ENCODE measurements at places on chromosomes 6 and 20.

DNA sequence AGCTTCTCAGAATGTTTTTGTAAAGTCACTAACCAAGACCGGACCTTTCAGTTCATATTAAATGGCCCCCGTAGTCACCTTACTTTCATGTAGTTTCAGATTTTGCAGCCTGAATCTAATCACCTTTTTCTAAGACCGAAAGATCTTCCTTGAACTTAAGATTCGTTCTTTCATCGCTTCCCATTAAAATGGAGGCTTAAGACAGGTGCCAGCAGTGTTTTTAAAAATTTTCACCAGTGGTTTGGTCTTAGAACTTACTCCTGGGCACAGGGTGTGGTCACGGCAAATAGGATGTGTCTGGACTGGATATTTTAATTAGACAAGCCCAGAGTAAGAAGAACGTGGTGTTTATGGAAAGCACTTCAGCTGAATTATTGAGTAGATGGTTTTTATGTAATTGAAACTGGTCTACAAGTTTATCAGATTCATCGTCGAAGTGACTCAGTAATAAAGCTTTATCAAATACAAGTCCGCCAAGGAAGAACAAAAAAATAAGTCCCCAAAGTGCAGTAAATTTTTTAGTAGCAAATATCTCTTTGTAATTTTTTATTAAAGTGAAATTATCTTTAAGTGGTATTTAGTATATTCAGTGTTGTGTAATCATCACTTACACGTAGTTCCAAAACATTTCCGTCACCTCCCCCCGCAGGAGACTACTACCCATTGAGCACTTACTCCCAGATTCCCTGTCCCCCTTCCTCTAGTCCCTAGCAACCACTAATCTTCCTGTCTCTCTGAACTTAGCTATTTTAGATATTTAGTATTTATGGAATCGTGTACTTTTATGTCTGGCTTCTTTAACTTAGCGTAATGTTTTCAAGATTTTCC is 868 bp downstream of the SRSF3 start:
- H3K36me3 ChIP-seq, result peaks cover 7% of the 10 kb centered on the region
- DNase-seq, result peak; percentile 43
- no peaks in the 10 kb centered on the region for H3K27me3 ChIP-seq
- peaks cover 46% of the 10 kb centered on the region for H3K4me1 ChIP-seq

DNA sequence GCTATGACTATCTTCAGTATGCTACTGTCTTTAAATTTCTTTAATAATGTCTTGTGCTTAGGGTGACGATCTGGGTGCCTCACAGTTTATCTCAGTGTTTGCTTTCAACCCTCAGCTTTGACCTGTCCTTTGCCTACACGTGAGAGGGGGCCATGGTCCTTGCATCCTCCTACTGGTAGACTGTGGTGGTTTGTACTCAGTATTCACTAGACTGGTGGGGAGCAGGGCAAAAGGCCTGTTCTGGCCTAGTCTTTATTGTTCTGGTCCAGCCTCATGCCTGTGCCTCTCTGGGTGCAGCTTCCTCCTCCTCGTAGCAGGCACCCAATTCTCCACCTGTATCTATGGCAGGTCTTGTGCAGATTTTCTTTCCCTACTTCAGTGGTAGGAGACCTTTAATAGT is 354.9 kb downstream of the CD109 start:
- H3K4me3 ChIP-seq, result no peak overlapping the region
- no peaks in the 10 kb centered on the region for H3K27me3 ChIP-seq
- H3K4me1 ChIP-seq, result no peaks in the 10 kb centered on the region
- no peak overlapping the region for H3K27ac ChIP-seq
- H3K36me3 ChIP-seq, result no peaks in the 10 kb centered on the region

- H3K4me3 ChIP-seq, result no peak overlapping the region
- H3K36me3 ChIP-seq, result no peaks in the 10 kb centered on the region
- H3K27ac ChIP-seq, result no peak overlapping the region
- no peaks in the 10 kb centered on the region for H3K27me3 ChIP-seq
- H3K4me1 ChIP-seq, result peaks cover 4% of the 10 kb centered on the region
These were observed 293.9 kb downstream of the QKI start for GRCh38 chr6:163708466-163708865.

- DNase-seq, result no peak
- no peak overlapping the region for H3K27ac ChIP-seq
- H3K4me1 ChIP-seq, result no peaks in the 10 kb centered on the region
These were observed 60.5 kb upstream of the BHLHE23 start for GRCh38 chr20:63067266-63067635.

DNA sequence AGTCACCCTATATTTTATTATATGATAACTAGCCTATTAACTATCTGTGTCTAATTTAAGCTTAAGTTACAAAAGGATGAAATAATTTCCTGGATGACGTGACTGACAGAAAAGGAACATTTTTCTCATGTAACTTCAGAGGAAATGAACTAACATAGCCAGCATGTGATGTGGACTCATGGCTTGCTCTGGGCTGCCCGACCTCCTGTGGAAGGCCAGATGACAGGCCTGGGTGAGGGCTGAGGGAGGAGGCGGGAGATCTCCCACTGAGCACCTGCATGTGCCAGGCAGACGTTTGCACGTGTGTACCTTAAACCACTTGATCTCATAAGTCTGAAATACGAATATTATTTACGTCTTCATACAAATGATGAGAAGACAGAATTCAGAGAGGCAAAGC is 321.1 kb downstream of the SYNE1 start:
- H3K27ac ChIP-seq, result no peak overlapping the region
- DNase-seq, result no peak
- H3K27me3 ChIP-seq, result no peaks in the 10 kb centered on the region
- H3K4me1 ChIP-seq, result no peaks in the 10 kb centered on the region
- H3K36me3 ChIP-seq, result peaks cover 26% of the 10 kb centered on the region

DNA sequence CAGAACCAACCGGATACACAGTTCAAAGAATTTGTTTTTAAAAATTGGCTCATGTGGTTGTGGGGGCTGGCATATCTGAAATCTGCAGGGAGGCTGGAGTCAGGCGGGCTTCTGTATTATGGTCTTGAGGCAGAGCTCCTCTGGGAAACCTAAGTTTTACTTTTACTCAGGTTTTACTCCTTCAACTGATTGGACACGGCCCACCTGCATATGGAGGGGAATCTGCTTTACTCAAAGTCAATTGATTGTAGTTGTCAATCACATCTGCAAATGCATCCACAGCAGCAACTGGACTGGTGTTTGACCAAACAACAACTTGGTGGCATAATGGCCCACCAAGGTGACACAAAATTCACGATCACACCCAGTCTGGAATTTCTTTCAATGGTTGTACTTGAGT is 103.4 kb downstream of the ERMARD start:
- H3K4me1 ChIP-seq, result no peaks in the 10 kb centered on the region
- DNase-seq, result no peak
- no peak overlapping the region for H3K4me3 ChIP-seq
- H3K27ac ChIP-seq, result no peak overlapping the region
- no peaks in the 10 kb centered on the region for H3K36me3 ChIP-seq
- no peaks in the 10 kb centered on the region for H3K27me3 ChIP-seq

- no peak for DNase-seq
- no peak overlapping the region for H3K4me3 ChIP-seq
- peak overlapping the region; percentile 60 for H3K27ac ChIP-seq
- H3K4me1 ChIP-seq, result no peaks in the 10 kb centered on the region
- no peaks in the 10 kb centered on the region for H3K27me3 ChIP-seq
These were observed 49.4 kb upstream of the FNDC1 start for GRCh38 chr6:159119791-159120190.

DNA sequence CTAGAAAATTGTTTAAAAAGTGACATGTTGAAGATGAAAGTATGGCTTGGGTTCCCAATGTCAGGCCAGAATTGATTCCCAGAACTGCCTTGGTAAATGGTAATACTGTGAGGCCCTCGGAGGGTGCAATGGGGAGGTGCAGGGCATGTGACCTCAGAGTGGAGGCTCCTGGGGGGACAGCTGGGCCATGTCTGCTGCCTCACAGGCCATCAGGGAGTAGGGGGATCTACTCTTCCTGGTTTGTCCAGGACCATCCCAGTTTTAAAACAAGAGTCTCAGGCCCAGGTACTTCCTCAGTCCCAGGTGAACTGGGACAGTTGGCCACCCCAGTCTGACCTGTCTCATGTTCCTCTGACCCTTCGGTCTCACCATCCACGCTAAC is 55.3 kb upstream of the SNX9 start:
- no peaks in the 10 kb centered on the region for H3K27me3 ChIP-seq
- H3K4me3 ChIP-seq, result no peak overlapping the region
- DNase-seq, result no peak
- no peaks in the 10 kb centered on the region for H3K36me3 ChIP-seq
- peaks cover 22% of the 10 kb centered on the region for H3K4me1 ChIP-seq

- H3K27me3 ChIP-seq, result no peaks in the 10 kb centered on the region
- H3K4me3 ChIP-seq, result no peak overlapping the region
- H3K27ac ChIP-seq, result no peak overlapping the region
- peaks cover 18% of the 10 kb centered on the region for H3K4me1 ChIP-seq
- no peak for DNase-seq
These were observed 3.7 kb upstream of the SH3BGRL2 start for GRCh38 chr6:79627422-79627821.

GRCh38 chr6:169778646-169779045 is 27.2 kb downstream of the ERMARD start:
- DNase-seq, result no peak
- H3K4me1 ChIP-seq, result no peaks in the 10 kb centered on the region
- H3K36me3 ChIP-seq, result no peaks in the 10 kb centered on the region
- H3K27me3 ChIP-seq, result no peaks in the 10 kb centered on the region
- H3K27ac ChIP-seq, result no peak overlapping the region

DNA sequence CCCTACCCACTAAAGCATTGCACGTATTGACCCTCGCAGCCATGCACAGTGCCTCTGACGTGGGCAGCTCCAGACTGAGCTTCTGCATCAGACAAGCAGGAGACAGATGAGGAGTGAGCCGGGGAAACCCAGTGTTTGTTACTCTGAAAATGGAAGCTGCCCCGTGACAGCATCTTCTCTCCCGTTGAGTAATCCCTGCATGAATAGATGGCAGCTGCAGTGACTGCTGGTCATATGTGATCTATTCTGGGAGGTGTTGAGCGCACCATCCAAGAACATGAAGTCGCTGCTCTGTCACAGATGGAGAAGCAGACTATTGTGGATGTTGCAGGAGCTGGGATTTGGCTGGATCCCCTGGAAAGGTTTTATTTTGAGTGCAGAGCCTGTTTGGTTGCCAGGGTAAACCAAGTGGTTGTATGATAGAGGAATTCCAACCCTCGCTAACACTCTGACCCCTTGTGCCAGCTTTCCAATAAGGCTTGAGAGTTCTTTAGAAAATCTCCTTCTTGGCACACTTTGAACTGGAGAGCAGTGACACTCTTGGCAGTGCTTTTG is 242.2 kb downstream of the NRN1 start:
- no peaks in the 10 kb centered on the region for H3K36me3 ChIP-seq
- no peaks in the 10 kb centered on the region for H3K4me1 ChIP-seq
- H3K27me3 ChIP-seq, result no peaks in the 10 kb centered on the region
- DNase-seq, result no peak
- no peak overlapping the region for H3K27ac ChIP-seq

DNA sequence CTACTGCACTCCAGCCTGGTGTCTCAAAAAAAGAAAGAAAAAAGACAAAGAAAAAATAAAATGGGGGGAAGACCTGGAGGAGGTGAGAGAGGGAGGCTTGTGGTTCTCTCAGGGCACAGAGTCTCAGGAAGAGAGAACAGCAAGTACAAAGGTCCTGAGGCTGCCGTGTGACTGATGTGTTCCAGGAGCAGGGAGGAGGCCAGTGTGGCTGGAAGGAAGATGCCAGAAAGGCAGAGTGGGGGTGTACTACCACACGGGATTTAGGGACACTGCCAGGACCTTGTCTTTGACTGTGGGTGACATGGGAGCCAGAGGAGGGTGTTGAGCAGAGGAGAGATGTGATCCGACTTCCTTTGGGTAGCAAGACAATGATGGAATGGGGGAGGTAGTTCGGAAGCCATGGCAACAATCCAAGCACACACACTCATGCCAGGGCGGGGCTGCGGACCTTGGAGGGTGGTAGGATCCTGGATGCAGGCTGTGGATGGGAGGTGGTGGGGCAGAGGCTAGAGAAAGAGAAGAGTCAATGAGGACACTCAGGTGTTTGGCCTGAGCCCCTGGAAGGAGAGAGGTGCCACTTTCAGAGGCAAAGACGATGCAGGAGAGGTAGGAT is 136.4 kb upstream of the PTPN1 start:
- no peaks in the 10 kb centered on the region for H3K36me3 ChIP-seq
- no peak overlapping the region for H3K27ac ChIP-seq
- H3K4me1 ChIP-seq, result peaks cover 44% of the 10 kb centered on the region
- no peak for DNase-seq
- H3K4me3 ChIP-seq, result no peak overlapping the region
- H3K27me3 ChIP-seq, result no peaks in the 10 kb centered on the region

DNA sequence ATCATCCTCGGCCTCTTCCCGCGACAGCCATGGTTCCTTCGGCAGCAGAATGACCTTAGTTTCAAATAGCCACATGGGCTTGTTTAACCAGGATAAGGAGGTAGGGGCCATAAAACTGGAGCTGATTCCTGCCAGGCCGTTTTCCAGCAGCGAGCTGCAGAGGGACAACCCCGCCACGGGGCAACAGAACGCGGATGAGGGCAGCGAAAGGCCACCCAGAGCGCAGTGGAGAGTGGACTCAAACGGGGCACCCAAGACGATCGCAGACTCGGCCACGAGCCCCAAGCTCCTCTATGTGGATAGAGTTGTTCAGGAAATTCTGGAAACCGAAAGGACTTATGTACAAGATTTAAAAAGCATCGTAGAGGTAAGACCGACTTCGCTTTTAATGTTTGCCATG is 131.8 kb upstream of the MTHFD1L start:
- H3K4me3 ChIP-seq, result no peak overlapping the region
- DNase-seq, result no peak
- no peak overlapping the region for H3K27ac ChIP-seq
- H3K36me3 ChIP-seq, result no peaks in the 10 kb centered on the region
- no peaks in the 10 kb centered on the region for H3K27me3 ChIP-seq

DNA sequence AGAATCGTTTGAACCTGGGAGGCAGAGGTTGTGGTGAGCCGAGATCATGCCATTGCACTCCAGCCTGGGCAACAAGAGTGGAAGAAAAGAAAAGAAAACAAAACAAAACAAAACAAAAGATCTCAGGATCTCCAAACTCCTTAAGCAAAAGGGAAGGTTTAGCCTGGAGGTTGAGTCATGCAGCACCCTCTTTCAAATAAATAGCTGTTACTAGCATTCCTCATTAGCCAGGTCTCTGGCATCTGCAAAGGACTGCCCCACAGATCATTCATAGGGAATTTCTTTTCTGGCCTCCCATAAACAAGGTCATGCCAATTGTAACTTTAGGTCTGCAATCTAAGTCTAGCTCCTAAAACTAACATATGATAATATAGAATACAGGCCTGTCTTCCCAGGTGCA is 37.2 kb downstream of the EDN1 start:
- no peaks in the 10 kb centered on the region for H3K27me3 ChIP-seq
- H3K4me1 ChIP-seq, result peaks cover 40% of the 10 kb centered on the region
- no peaks in the 10 kb centered on the region for H3K36me3 ChIP-seq
- DNase-seq, result no peak
- H3K27ac ChIP-seq, result no peak overlapping the region

DNA sequence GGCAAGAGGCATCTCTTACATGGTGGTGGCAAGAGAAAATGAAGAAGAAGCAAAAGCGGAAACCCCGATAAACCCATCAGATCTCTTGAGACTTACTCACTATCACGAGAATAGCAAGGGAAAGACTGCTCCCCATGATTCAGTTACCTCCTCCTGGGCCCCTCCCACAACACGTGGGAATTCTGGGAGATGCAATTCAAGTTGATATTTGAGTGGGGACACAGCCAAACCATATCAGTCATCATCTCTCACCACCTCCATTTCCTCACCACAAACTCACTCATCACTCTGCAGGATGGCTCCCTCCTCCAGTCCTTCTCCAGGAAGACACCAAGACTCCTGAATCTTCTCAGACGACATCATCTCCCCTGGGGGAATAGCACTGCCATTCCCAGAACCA is 25.8 kb upstream of the SLC16A10 start:
- no peaks in the 10 kb centered on the region for H3K4me1 ChIP-seq
- no peak overlapping the region for H3K27ac ChIP-seq
- no peak for DNase-seq
- H3K36me3 ChIP-seq, result no peaks in the 10 kb centered on the region
- H3K4me3 ChIP-seq, result no peak overlapping the region

Measured in body of pancreas (tissue), 4 donors.